ENCODE measurements at places on chromosomes 3 and 15.
A peak's percentile ranks its signal among the peaks of the same experiment; 100 is the strongest.

- DNase-seq = no peak
These were observed 708.5 kb downstream of the SQOR start for GRCh38 chr15:46343196-46343935.

GRCh38 chr3:70360979-70361760 lies 48.7 kb upstream of the MDFIC2 start:
- no peak for DNase-seq

GRCh38 chr15:46304321-46304720 lies 669.5 kb downstream of the SQOR start:
- no peak for DNase-seq

DNA sequence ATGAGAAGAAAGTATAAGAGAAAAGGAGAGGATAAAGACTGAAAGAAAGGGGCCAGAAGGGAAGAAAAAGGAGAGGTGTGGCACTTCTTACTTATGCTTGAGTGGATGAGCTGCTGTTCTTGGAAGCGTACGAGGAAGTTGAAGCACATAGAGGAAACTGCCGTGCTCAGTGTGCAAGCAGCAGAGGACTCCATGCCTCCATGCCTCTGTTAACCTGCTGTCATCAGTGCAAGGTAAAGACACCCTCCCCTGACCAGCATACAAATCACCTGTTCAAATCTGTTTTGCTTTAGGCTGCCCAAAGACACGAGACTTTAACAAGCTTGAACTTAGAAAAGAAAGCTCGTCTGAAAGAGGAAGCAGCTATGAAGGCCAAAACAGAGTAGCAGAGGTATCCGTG lies 6.4 kb downstream of the WDR5B start:
- DNase-seq = no peak

DNA sequence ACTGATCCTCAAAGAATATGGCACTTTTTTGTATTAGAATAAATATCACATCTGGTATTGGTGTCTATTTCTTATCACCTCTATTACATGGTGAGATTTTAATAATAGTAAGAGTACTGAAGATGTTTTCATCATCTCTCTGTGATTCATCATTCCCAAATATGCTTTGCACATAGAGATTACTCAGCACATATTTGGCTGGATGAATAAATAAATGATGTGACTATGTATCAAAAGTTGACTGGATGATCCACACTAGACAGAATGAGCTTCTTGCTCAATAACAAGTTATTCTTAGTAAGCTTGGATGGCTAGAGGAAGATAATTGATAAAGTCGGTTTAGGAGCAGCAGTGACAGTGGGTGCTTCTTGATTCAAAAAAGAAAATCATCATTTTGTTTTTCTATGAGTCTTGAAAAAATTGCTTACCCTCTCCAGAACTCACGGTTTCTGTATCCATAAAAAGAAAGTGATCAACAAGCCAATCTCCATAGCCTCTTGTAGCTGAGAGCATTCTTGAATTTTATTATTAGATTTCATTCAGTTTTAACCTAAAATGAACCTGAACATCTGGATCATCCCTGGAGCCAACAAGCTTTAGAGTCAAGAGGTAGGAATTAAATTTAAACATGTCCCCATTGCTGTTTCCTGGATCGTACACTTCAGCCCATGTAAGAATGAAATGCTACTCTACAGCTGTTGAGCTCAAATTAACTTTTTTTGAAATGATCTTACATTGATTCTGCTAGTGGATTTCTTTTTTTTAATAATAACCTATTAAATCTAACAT lies 104.8 kb upstream of the OSTN start:
- DNase-seq = peak; percentile 72

GRCh38 chr15:62835762-62836161 lies 206.8 kb upstream of the TPM1 start:
- DNase-seq = no peak

DNA sequence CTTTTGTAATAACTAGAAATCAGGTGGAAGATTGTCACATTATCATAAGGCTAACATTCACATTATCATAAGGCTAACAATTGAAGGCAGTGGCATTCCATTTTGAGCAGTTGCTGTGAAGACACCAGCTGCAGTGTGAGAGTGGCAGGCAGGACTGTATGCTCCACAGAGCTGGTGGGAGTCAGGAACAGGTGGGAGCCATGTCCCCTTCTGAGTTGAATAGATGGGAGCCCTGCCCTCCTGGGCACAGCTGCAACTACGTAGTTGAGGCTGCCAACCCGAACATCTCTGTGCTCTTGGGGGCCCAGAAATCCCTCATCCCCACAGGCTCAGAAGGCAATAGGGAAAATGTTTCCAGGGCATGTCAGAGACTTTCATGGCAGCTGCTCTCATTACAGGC lies 1627.6 kb downstream of the SI start:
- no peak for DNase-seq

- DNase-seq = no peak
These were observed 9.6 kb downstream of the SLC6A6 start for GRCh38 chr3:14411988-14412387.

DNA sequence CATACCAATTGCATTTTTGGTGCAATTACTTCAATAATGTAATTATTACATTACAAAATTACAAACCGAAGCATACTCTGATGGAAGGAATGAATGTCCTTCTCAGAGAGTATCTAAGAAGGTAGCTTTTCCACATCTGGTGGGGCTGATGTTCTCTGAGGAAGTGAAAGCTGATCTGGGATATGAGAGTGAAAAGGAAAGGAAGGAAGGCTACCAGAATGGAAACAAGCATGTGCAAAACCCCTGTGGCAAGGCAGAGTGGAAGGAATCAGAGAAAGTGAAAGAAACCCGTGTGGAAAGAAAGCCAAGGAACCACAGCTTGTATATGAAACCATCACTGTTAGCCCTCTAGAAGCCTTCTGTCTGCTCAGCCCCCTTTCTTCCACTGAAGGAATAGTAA lies 35.3 kb upstream of the GOLGA8A start:
- DNase-seq = no peak

- no peak for DNase-seq
These were observed 19.0 kb upstream of the CCR2 start for GRCh38 chr3:46334741-46335478.

DNA sequence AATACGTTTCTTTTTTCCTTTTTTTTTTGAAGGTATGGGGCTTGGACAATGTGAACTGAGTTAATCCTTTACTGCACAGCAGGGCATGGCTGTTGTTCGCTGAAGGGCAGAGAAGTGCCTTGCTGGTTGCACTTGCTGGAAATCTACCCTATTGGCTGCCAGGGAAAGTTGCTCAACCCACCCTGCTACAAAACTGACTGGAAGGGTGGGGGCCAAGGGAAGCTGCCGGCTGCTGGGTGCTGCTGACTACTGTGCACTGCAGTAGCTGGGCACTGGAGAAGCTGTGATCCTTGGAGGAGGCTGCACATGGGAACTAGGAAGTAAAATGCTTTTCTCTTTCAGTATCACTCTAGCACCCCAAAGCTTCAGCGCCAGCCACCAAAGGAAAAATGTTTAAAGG lies 70.5 kb downstream of the ETV5 start:
- no peak for DNase-seq

DNA sequence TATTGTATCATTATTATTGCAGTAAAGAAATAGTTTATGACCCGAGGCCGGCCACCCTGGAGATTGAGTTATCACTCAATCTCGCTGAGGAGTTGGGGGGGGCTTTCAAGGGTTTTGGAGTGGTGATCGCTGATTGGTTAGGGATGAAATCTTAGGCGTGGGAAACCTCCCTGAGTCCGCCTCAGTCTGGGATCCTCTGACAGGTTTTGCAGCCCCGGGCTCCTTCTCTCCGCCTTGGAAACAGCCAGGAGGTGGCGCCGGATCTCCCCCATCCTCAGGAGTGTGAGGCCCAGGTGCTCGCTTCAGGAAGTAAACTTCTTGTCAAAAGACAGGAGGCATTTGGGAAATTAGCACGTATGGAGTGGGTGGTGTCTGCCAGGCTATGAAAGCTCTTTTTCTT lies 41.1 kb upstream of the SEC61A1 start:
- DNase-seq = no peak

- no peak for DNase-seq
These were observed 636.1 kb downstream of the NTRK3 start for GRCh38 chr15:87620393-87620792.

DNA sequence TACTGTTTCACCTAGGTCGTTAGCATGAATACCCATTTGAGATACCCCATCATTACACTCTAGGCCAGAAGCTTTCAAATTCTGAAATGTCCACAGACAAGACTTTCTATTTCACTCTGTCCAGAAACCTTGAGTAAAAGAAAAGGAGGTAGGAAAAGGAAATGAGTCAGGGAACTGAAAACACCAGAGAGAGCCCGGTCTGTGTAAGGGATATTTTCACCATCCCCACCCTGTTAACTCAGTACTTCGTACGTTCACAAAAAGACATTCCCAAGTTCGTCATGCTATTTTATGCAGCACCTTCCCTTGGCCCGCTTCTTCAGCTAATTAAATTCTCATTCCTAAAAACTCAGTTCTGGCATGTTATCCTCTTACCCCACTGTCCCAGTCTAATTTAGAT lies 89.4 kb upstream of the SOX2 start:
- no peak for DNase-seq

GRCh38 chr15:89206908-89207331 lies 14.5 kb downstream of the RLBP1 start:
- DNase-seq = peak; percentile 94

Data from GM03348 (cell line).